ENCODE measurements at places on chromosomes 6 and 20. TPM values are rescaled to one million over a fixed set of nuclear protein-coding genes. Genes with fewer than 3 reads are reported as not detected.

The SUMO4 gene
- not detected for total RNA-seq

The NKX2-2 gene
- not detected for total RNA-seq

The ADGRG6 gene
- 38.2 TPM for total RNA-seq

The CST5 gene
- not detected for total RNA-seq

The ME1 gene
- 40.1 TPM for total RNA-seq

The BMP5 gene
- total RNA-seq, result not detected

Measured in A549 treated with GW870086 at 1 μM for 4 hours (cell line).